ENCODE measurements at places on chromosomes 3 and 15. TPM values are rescaled to one million over a fixed set of nuclear protein-coding genes. Genes with fewer than 3 reads are reported as not detected.

DNA sequence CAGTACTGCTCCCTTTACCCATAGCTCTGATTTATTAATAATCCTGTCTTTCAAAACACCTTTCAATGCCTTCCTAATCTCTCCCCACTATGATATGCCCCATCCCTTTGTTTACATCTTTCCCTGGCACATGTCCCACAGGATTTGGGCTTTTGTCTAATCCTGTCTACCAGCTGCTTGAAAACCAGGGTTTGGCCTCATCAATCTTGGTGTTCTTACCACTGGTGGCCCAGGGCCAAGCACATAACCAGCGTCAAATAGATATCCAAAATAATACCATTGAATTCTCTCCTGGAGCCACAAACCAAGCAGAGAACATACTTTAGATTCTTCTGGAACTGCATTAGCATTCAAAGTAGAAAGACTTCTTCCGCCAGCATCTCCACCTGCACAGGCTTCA is 104.8 kb upstream of the PPP2R3A start:
- no peak for DNase-seq

DNA sequence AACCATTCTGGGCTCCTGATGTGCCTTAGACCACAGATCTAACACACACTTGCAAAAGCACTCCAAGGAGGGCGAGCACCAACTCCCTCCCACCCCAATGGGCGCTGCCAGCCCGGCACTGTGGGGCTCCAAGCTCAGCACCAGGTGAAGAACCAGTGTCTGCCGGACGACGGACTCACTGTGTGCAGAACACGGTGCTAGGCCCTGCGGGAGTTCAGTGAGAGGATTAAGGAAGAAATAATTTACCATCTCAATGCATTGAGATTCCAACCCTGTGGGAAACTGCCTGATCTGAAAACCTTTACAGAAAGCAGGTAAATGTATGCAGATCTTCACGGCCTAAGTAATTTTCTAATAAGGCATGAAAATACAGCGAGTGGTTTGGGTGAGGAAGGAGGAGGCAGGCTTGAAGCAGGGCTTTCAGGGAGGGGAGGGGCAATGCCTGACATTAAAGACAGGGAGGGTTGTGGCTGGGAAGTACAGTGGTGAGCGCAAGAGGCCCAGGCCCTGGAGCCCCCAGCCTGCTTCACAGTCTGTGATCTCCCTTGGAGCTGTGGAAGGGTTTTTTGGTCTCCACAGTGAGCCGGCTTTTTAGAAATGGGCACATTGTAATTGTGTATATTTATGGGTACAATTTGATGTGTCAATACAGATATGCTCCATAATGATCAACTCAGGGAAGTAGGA is 35.6 kb upstream of the CHRNB4 start:
- DNase-seq: no peak

GRCh38 chr15:25091421-25092158 is 136.8 kb downstream of the SNRPN start:
- no peak for DNase-seq

The RETNLB gene
- not detected for total RNA-seq

DNA sequence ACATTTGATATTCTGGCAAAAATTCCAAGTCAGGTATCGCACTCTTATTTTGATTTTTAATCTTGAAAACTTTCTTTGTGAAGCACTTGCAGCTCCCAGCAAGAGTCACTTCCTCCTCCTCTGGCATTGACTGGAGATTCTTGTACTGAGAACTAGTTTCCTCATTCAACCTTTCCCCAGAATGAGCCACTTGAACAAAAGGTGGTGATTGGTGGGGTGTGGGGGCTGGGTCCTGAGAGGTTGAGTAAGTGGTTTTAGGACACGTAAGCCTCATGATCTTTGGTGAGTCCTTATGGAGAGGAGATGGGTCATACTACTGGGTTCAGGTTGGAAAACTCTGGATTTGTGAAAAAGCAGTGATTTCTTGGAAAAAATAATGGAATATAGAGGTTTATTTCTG is 32.3 kb upstream of the ONECUT1 start:
- DNase-seq: peak; percentile 64

- DNase-seq: no peak
Measured at GRCh38 chr15:91926908-91927270, 73.4 kb downstream of the SLCO3A1 start.

DNA sequence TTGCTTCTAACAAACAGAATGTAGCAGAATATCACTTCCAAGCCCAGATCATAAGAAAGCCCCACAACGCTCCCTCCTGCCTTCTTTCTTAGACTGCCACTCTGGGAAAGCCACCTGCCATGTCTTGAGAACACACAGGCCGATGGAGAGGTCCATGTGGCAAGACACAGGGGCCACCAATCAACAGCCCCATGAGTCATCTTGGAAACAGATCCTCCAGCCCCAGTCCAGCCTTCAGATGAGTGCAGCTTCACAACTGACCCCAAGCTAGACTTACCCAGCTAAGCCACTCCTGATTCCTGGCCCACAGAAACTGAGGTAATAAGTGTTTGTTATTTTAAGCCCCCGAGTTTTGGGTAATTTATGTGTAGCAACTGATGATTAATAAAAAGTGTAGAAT is 39.7 kb downstream of the PTH1R start:
- no peak for DNase-seq

DNA sequence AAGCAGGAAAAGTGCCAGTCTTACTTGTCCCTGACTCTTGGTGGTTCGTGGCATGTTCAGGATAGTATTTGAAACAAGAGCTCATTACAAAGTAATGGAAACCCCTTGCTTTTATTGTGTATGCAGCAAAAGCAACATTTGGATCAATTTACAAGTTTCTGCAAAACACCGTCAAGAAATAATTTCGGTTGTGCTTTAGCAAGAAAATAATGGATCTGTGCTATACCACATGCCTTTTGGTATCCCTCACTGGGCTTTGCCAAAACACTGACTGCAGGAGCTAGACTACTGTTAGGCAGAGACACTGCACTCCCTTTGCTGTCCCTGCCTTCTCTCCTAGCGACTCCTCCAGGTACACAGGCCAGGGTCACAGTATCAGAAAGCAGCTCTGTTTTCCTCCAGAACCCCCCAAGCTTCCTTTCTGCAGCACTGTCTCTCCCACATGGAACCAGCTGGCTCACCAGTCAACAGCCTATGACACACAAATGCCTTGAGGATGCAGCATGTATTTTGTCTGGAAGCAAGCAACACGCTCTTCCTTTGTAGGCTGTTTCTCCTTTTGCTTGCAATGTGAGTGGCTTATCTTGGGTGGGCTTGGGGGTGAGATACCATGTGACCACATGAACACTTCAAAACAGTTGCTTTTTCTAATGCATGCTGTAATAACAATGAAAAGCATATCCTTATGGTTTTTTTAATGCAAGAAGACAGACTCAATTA is 111.4 kb downstream of the PGPEP1L start:
- no peak for DNase-seq

GRCh38 chr15:35306361-35306981 is 221.4 kb upstream of the NANOGP8 start:
- no peak for DNase-seq

The SNURF gene
- 11.5 TPM for total RNA-seq

DNA sequence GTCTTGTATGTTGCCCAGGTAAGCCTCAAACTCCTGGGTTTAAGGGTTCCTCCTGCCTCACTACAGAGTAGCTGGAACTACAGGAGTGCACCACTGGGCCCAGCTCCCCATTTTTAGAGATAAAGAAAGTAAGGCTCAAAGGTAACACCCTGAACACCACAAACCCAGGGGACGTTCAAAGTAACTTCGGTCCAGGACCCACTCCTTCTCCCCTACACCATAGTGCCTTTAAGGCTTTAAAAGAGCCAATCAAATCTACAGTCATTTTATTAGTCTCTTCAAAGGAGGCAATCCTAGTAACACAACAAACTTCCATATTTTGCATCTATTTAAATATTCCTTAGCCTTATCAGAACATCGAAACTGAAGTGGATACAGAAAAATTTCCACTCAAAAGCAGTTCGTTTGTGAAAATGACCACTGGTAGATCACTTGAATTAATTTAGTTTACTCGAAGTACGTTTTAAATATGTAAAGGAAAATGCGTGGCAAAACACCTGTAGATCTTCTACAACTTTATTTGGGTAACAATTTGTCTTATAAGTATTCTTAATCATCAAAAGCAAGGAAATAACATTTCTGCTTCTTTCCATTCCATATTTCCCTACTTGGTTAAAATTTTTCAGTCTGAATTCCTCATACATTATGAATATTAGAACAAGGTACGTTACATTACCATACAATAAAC is 1.8 kb downstream of the STAG1 start:
- DNase-seq: no peak

All from upper lobe of right lung (tissue), 1 donor.